ENCODE measurements at places on chromosomes 2 and 18.

- no peaks in the 10 kb centered on the region for H3K4me1 ChIP-seq
- H3K27me3 ChIP-seq = no peaks in the 10 kb centered on the region
- no peak for DNase-seq
- H3K27ac ChIP-seq = no peak overlapping the region
- H3K36me3 ChIP-seq = peaks cover 32% of the 10 kb centered on the region
Measured at GRCh38 chr2:222609381-222609780, 46.5 kb downstream of the FARSB start.

DNA sequence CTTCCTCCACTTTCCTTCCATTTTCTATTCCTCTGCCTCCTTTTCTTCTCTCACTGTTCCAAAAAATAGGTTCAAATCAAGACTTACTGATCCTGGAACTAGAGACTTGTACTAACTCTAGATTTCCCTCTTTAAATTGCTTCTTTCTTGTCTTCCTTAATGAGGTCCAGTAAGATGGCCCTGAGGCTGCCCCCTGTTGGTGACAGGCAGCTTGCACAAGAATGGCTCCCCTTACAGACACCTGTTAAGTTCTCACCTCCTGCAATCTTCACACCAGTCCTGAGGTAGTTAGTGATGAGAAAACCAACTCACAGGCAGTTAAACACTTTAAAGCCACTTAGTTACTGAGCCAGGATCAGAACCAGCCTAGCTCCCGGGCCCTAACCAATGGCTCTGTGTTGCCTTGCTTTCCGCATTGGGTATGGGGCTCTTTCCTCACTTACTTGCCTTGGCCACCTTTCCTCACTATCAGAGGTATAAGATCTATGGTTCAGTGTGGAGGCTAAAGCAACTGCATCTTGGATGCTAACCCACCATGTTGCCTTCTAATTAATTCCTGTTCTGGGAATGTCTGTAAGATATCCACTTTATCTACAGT is 130.6 kb downstream of the AKAIN1 start:
- no peaks in the 10 kb centered on the region for H3K36me3 ChIP-seq
- no peak overlapping the region for H3K27ac ChIP-seq
- H3K27me3 ChIP-seq = no peaks in the 10 kb centered on the region
- no peak for DNase-seq

DNA sequence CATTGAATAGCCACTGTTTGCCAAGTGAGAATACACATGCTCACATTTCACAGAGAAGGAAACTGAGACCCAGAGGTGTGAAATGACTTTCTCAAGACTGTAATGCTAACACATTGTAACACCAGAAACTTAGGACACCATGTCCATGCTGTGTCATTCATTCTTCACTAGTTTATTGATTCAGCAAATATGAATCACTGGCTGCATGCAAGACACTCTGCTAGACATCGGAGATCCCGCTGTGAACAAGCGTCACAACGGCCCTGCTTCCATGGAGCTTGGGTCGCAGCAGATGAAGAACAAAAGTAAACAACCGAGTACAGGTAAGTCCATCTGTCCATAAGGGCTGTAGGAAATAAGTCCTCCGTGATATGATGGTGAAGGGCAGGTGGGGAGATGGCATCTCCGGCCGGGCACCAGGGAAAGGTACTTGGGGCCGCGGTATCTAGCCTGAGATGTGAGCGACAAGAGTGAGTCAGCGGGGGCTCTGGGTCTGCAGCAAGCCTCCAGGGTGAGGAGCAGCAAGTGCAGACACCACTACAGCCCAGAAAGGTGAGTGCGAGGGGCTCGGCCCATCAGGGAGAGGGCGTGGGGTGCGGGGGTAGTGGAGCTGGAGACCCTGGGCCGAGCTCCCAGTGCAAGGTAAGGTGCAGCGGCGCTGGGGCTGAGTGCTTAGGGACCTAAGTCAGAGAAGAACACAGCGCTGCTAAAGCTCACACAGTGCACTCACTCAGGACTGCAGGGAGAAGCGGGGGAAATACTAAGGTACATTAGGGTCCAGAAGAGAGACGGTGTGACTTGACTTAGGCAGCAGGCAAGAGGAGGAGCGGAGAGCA is 391.2 kb downstream of the FBXO15 start:
- H3K4me3 ChIP-seq = no peak overlapping the region
- H3K36me3 ChIP-seq = no peaks in the 10 kb centered on the region
- H3K27me3 ChIP-seq = no peaks in the 10 kb centered on the region
- DNase-seq = no peak
- H3K4me1 ChIP-seq = no peaks in the 10 kb centered on the region
- H3K27ac ChIP-seq = no peak overlapping the region

DNA sequence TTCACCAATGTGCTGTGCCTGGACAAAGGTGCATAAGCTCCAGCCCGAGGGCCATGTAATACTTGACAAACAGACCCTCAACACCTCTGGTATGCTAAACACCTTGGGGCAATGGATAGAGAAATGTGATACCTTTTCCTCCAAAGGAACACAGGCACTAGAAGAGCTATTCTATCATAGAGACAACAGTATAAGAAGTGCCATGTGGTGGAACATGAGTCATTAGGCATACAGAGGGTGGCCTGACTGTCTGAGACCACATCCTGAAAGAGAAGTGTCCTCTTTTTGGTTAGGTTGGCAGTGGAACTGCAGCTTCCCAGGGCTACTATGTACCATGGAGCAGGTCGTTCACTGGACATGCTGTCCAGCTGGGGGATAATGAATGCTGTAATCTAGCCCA is 153.9 kb downstream of the INSIG2 start:
- H3K27me3 ChIP-seq = no peaks in the 10 kb centered on the region
- H3K36me3 ChIP-seq = no peaks in the 10 kb centered on the region
- H3K4me3 ChIP-seq = no peak overlapping the region
- no peak overlapping the region for H3K27ac ChIP-seq

DNA sequence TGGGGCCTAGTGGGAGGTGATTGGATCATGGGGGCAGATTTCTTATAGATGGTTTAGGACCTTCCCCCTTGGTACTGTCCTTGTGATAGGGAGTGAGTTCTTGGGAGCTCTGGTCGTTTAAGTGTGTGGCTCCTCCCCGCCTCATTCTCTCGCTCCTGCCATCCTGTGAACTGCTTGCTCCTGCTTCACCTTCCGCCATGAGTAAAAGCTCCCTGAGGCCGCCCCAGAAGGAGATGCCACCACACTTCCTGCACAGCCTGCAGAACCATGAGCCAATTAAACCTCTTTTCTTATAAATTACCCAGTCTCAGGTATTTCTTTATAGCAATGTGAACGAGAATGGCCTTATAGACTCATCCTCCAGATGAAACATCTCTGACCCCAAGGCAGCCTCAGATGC is 101.5 kb downstream of the KCNF1 start:
- H3K27ac ChIP-seq = no peak overlapping the region
- no peak for DNase-seq
- H3K4me3 ChIP-seq = no peak overlapping the region
- peaks cover 5% of the 10 kb centered on the region for H3K27me3 ChIP-seq
- H3K4me1 ChIP-seq = no peaks in the 10 kb centered on the region

GRCh38 chr18:809985-810642 is 1.9 kb downstream of the YES1 start:
- no peaks in the 10 kb centered on the region for H3K36me3 ChIP-seq
- no peak overlapping the region for H3K4me3 ChIP-seq
- no peak for DNase-seq
- H3K27ac ChIP-seq = no peak overlapping the region
- no peaks in the 10 kb centered on the region for H3K27me3 ChIP-seq

- no peak overlapping the region for H3K4me3 ChIP-seq
- no peak for DNase-seq
- no peaks in the 10 kb centered on the region for H3K36me3 ChIP-seq
- no peak overlapping the region for H3K27ac ChIP-seq
- H3K27me3 ChIP-seq = no peaks in the 10 kb centered on the region
Measured at GRCh38 chr2:151774506-151774905, 40.2 kb upstream of the NEB start.

GRCh38 chr2:189702071-189702470 is 27.6 kb downstream of the ANKAR start:
- H3K4me1 ChIP-seq = no peaks in the 10 kb centered on the region
- DNase-seq = no peak
- no peaks in the 10 kb centered on the region for H3K27me3 ChIP-seq
- no peaks in the 10 kb centered on the region for H3K36me3 ChIP-seq
- no peak overlapping the region for H3K27ac ChIP-seq
